ENCODE measurements at places on chromosomes 6 and 20. TPM values are rescaled to one million over a fixed set of nuclear protein-coding genes. Genes with fewer than 3 reads are reported as not detected.

The KIAA1755 gene
- polyA plus RNA-seq, result 1.5 TPM

The TFAP2D gene
- polyA plus RNA-seq, result not detected

The PNLDC1 gene
- 0.34 TPM for polyA plus RNA-seq

DNA sequence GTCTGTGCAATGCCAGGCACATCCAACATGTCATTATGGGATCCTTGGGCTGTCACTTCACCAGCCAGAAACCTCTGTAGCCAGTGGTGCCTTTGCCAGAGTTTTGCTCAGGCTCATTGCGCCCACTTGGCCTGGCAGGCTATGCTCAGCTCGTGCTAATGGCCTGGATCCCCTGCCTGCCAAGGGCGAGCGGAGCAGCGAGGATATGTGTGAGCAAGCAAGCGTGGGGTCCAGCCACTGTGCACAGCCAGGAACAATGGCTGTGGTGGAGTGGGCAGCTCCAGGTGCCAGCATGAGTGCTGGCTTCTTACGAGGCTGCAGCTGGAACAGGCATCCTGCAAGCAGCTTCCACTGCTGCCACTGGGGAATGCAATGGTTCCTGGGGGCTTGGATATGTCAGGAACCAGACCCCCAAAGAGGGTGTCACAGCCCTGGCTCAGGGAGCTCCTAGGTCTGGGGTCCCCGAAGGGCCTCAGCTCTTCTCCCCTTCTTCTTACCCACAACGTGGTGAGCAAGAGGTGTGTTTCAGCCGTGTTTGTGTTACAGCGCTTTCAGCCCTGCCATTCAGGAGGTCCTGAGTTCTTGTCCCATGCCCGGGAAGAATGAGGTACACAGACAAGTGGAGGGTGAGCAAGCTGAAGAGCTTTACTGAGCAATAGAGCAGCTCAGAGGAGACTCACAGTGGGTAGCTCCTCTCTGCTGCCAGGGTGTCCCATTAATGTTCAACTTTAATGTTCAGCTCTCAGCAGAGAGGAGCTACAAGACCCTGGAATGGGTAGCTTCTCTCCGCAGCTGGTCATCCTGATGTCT lies 22.3 kb upstream of the TOP1 start:
- DNase-seq, result no peak

DNA sequence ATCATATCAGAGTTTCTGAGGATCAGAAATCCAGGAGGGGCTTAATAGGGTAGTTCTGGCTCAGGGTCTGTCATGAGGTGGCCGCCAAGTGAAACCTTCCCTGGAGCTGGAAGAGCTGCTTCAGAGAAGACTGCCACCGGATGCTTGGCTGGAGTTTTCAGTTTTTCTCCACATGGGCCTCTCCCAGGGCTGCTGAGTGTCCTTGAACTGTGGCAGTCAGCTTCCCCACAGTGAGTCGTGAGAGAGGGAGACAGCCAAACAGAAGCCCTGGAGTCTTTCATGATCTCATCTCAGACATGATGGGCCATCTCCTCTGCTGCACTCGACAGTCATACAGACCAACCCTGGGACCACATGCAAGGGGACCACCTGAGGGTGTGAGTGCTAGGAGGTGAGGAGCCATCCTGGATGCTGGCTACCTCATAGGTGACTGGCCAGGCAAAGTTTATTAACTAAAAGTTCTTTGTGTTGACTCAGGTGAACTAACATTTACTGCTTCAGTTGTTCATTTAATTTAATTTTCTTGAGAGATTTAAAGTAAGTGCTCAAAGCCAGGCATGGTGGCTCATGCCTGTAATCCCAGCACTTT lies 71.5 kb downstream of the SHLD1 start:
- no peak for DNase-seq

GRCh38 chr6:132812255-132812732 lies 2.1 kb upstream of the RPS12 start:
- no peak for DNase-seq

GRCh38 chr6:127103482-127103881 lies 15.0 kb upstream of the RSPO3 start:
- DNase-seq, result no peak

GRCh38 chr6:87907521-87907920 lies 140.1 kb upstream of the SPACA1 start:
- no peak for DNase-seq

- DNase-seq, result no peak
Observed at GRCh38 chr20:57438552-57438951, 47.4 kb downstream of the RBM38 start.

DNA sequence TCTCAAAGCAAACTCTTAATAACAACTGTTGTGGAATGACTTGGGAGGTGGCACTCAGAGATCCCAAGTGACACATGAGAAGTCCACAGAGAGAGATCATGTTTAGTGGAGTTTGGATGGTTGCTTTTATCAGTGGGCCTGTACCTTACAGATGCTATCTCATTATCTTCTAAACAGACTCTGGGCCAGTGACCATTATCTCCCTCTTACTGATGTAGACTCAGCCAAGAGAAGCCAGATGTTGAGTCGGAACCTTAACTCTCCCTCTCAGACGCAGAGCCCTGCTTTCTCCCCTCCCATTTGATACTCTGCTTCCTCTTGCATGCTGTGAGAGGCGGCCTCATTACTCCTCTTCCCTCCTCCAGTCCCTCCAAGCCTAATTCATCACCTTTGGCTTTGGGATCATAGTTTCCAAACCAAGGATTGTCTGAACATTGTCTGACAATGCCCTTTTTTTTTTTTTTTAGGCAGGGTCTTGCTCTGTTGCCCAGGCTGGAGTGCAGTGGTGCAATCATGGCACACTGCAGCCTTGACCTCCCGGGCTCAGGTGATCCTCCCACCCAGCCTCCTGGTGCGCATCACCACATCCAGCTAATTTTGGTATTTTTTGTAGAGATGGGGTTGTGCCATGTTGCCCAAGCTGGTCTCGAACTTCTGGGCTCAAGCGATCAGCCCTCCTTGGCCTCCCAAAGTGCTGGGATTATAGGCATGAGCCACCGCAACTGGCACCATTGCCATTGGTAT lies 4.5 kb upstream of the DDR1 start:
- DNase-seq, result no peak

Data from kidney (tissue), 22 donors.